CD4-positive, alpha-beta T cell treated with Interleukin-2 at 100 ng/mL for 4 hours (primary cell): ENCODE measurements at places on chromosomes 7 and 10.

DNA sequence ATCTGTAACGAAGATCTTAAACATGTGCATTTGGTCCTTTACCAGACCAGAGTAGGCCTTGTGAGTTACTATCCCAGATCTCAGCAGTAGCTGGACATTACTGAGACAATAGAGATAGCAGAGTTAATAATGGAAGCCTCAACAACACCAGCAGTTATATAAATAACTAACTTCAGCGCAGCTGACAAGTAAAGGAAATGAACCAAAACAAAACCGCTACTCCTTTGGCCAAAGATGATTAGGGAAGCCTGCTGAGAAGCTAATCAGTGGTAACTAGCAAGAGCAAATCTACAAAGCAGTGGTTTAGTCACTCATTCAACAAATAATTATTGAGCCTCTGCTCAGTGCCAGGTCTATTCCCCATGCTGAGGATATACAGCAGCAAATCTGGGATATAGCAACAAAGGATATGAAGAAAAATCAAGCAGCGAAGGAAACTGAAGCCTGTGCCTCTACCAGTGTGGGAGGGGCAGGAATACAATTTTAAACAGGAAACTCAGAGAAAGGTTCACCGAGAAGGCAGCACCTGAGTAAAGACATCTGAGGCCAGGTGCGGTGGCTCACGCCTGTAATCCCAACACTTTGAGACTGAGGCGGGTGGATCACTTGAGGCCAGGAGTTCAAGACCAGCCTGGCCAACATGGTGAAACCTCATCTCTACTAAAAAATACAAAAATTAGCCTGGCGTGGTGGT, 103.6 kb downstream of the ELMO1 start:
- no peak for DNase-seq

DNA sequence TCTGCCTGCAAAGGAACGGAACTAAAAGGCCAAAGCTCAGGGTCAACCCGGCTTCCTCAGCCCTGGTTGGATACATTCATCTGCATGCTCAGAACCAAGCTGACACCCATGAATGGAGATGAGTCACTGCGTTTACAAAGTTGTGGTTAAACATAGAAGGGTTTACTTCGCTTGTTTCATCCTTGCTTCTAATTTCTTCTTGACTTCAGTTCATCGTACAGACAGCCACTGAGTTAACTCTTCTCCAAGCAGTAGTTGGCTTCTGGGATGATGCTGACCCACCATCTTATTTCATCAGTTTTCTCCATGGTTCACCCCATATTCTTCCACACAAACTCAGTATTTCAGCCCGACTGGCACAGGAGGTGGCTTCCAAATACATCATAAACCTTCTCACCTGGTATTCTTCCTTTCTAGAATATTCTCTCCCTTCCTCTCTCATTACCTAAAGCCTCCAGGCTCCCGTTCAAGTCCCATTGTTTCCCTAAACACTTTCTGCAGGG, 166.3 kb upstream of the RNF32 start:
- no peak for DNase-seq

GRCh38 chr7:155230169-155230593, 67.5 kb upstream of the INSIG1 start:
- no peak for DNase-seq

- DNase-seq, result peak; percentile 20
Observed at GRCh38 chr7:148939128-148939755, 55.2 kb upstream of the EZH2 start.

DNA sequence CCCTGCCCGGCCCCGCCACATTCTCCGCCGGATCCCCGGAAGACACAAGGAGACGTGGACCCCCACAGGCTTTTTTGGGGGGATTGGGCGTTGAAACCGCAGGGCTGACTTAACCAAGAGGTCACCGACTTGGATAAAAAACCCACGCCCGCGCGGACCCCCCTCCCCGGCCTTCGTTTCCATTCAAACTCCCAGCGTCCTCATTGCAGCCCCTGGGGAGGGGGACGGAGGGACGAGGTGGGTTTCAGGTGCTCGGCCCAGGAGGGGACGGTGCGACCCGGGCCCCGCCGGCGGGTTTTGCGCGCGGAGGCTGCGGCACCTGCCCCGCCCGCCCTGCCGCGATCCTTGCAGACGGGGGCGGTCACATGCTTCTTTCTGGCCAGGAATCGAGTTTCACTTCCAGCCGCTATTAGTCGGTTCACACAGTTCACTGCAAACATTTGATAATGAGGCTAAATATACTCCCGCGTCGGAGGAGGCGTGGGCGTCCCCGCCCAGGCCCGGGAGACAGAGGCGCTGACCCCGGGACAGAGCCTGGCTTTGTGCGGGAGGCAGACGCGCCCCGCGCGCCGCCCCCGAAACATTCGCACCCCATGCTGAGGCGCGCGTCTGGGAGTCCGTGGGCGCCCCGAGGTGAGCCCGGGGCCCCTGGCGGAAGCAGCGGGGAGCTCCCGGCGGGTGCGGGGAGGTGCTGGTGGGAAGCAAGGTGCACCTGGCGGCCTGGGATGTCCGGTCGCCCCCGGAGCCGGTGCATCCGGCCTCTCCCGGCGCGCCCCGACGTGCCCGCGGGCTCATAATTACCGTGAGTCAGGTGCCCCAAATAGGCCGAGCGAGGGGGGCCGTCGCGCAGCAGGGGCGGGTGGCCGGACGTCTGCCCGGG, 2.7 kb upstream of the PDGFA start:
- peak; percentile 31 for DNase-seq

DNA sequence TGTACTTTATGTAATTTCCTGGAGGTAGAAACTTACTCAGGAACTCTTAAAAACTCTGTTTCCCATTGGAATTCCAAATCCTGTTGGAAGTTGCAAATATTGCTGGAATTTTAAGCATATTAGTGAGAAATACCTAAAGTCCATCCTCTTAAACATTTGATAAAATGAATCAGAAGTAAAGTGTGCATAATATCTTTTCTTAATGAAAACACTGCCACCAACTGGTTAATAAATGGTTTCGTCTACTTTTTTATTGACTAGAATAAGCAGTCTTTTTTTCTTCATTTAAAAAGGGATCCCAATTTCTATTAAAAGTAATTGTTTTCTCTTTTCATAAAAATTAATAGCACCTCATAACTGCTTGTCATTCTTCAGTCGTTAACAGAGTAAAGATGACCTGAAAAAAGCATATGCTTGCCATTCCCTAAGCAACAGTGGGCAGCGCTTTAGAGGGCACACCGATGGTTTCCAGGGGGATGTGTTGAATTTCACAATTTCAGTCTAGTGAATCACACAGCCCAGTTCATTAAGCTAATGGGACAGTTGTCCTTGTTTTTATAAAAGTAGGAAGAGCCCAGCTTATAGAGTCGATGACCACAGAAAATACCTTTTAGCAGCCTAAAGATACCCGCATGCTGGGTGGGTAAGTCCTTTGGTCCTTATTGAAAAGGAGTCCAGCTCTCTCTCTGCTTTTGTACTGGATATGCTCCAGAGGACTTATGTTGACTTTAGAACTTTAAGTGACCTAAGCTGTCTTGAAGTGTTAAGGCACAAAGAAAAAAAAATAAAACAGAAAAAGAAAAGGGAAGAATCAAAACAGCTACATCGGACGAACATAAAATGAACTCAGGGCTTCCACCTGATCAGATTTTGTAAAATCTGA, 28.5 kb downstream of the NPS start:
- no peak for DNase-seq

DNA sequence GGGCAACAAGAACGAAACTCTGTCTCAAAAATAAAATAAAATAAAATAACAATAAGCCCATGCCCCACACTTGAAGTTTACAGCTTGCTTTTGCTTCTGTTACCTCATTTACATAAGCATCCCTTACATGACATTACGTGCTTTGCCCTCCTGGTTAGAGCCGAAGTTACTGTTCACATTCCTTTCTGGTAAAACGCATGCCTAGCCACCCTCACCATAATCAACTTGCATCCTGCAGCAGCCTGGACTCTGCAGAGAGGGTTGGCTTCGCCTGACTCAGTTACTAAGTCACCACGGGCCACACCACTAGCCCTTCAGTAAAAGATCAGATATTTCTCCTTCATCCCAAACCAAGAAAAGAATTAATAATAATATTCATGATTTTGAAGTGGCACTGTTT, 736.0 kb upstream of the AUTS2 start:
- DNase-seq, result no peak

DNA sequence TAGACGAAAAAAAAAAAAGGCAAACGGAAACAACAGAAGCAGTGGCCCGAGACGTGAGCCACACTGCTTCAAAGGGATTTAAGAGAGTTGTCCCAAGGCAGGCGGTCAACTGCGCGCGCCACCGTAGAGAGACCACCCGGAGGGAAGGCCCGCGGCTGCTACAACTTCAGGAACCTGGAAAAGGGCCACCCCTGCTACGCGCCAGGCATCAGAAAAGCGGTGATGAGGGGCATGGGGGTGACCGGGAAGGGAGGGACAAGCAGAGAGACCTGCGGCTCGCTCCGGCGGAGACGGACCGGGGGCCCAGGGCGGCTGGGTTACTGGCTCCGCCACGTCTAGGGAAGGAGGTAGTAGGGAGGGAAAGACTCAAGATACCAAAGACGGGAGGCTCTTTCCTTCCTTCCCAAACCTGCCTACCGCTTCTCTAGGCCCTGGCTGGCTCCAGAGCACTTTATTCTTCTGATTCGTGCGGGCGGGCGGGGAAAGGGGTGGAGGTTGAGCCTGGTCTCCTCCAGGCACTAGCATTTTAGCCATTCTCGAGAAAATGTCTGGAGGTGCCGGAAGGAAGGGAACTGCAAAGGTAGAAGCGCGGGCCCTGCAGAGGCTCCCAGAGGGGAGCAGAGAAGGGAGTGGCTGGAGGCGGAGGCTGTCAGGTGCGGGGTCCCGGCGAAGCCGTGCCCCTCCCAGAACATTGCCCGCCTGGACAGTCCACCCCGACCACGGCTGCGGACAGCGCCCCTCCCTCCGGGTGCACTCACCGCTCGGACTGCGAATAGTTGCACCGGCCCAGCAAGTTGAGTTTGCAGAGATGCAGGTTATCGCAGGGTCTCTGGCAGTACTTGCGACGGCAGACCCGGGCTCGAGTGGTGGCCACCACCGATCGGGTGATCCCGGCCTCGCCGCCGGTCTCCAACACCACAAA, 993 bp downstream of the ZC3HAV1 start:
- no peak for DNase-seq

GRCh38 chr10:91702620-91703019, 69.7 kb upstream of the PPP1R3C start:
- DNase-seq, result no peak

DNA sequence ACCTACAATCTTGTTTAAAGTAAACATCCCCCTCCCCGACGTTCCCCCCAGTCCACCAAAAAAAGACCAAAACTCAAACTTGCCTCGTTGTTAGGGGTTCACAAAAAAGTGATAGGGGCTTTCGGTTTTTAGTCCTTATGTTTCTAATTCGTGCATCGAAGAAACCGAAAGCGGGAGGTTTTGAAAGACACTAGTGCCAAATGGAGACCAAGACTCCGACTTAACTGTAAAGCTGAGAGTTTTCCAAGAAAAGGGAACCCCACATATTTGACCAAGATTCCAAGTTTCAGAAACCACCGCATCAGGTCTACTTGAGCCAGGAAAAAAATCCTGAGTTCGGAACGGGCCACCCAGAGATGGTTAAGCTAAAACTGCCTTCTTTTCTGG, 534 bp downstream of the PSMA2 start:
- peak; percentile 29 for DNase-seq

- no peak for DNase-seq
Observed at GRCh38 chr10:37456456-37456855, 331.1 kb downstream of the ANKRD30A start.

DNA sequence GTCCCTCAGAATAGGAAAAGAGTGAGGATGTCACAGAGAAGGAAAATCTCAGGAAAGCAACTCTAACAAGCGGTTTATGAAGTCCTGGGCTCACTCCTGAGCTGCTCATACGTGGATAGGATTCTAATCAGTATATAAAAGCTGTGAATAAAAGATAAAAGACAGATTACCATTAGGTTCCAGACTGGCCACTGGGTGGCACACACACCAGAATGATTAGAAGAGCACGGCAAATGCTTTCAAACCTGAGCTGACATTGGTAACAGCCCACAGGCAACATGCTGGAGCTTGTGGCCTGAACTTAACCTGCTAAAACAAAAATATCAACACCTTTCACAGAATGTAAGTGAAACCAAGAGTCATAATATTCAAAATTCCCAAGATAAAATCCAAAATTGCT, 370.8 kb downstream of the GRID1 start:
- DNase-seq, result peak; percentile 11

- no peak for DNase-seq
Observed at GRCh38 chr7:4270268-4270667, 411.8 kb upstream of the FOXK1 start.

GRCh38 chr10:98055841-98056516, 25.6 kb upstream of the CRTAC1 start:
- DNase-seq, result no peak

DNA sequence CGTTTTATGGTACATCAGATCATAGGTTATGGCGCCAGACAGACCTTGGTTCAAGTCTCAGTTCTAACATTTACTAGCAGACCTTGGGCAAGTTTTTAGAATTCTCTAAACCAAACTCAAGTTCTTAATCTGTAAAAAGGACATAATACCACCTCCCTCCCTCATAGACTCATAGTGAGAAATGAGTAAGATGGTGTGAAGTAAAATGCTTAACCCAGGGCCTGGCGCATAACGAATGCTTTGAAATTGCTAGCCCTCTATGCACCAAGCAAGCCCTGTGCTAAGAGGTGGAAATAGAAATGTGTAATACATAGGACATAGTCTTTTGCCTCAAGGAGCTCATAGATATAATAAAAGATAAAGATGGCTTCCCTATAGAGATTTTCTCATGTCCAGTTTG, 17.7 kb upstream of the SLC35B4 start:
- DNase-seq, result no peak

- DNase-seq, result no peak
Observed at GRCh38 chr7:26337232-26337865, 45.7 kb downstream of the SNX10 start.

DNA sequence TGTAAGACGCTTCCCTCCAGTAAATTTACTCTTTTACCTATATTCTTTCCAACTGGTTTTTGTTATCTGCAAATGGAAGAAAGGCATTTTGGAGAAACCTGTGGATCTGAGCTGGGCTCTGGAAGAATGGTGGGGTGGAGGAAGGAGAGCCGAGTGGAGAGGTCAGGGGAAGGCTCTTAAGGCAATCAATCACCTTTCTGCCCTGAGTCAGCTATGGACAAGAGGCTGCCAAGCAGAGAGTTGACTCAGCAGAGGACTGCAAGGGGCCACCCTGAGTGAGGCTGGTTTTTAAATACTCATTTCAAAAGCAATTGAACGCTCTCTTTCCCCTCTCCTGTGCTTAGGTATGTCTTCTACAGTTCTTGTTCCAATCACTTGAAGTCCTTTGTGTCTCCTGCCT, 81.8 kb downstream of the SPAG6 start:
- no peak for DNase-seq
